ENCODE measurements at places on chromosomes 3 and 15.

DNA sequence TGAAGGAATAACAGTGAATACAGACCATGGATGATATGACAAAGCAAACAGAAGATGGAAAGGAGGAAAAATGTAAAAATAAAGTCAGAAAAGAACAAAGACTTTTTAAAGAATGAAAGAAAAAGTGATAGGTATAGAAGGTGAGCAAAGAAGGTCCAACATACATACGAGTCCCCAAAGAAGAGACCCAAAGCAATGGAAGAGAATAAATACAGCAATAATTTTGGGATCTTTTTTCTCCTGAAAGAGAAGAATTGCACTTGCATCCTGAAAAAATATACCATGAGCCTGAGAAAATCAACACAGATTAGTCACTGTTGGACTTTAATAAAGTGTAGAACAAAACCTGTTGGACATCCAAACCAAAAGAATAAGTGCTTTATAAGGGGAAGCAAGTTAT lies 85.3 kb upstream of the SLC6A1 start:
- DNase-seq: no peak

DNA sequence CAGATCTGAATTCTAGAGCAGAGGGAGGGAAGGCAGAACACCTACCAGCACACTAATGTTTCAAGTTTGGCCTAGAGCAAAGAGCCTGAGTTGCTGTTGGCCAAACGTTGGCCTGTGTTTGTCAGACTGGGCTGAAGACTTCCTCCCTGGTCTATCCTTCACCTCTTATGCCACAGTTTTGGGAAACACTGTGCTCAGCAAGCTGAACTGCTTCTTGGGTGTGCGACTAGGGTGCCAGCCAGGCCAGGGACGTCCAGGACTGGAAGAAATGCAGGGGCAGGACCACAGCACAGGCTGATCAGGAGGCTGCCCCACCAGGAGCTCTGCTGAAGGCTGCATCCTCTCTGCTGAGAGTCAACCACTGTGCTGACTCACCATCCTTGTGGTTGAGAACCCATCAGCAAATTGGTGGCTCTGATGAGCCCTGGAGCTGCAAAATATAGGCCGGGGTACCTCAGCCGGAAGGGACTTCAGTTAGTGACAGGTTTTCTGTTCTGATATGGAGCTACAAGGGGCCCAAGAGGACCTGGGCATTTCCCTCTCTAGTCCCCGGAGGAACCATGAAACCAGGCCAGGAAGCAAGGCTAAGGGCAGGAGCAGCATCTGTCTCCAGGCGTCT lies 131.6 kb upstream of the RASGRP1 start:
- DNase-seq: peak; percentile 45

DNA sequence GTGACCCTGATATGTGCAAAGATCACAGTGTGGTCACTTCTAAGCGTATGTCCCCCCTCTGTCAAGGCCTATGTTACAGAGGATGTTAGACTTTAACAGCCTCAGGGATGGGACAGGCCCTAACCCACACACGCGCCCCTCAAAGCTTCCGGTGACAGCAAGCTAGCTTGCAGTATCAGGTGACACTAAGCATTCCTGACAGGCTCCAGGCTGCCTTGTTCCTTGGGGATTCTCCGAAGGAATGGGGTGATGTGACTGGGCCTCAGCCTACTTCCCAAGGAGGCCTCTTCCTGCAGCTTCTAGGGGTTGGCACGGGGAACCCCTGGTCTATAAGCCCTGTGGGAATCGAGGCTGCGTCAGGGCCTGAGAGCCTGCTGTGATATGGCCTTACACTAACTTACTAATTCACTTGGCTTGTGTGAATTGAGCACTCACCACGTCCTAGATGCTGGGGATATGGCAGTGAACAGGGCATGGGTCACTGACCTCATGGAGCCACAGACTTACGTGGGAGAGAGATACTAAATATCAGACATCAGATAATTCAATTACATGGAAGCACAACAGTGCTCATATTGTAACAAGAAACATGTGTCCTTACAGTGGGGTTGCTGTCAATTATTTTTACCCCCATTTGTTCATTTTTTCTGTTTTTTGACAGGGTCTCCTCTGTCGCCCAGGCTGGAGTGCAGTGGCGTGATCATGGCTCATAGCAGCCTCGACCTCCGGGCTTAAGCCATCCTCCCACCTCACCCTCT lies 11.4 kb upstream of the SPTBN5 start:
- no peak for DNase-seq

GRCh38 chr3:138914870-138915502 lies 32.0 kb downstream of the FOXL2 start:
- DNase-seq: peak; percentile 13

DNA sequence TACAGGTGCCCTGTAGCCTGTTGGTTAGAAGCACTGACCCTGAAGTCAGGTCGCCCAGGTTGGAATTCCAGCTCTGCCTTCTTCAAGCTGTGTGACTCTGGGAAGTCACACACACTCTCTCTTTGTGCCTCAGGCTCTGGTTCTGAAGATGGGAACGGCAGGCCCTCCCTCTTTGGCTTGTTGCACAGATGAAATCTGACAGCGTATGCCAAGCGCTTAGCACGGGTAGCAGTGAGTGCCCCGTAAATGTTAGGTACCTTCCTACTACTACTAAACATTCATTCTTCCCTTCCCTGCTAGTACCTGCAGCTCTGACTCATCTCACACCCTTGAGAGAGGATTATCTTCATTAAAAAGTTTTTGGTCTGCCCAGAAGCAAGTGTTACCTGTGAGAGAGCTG lies 139.0 kb downstream of the PGPEP1L start:
- no peak for DNase-seq

DNA sequence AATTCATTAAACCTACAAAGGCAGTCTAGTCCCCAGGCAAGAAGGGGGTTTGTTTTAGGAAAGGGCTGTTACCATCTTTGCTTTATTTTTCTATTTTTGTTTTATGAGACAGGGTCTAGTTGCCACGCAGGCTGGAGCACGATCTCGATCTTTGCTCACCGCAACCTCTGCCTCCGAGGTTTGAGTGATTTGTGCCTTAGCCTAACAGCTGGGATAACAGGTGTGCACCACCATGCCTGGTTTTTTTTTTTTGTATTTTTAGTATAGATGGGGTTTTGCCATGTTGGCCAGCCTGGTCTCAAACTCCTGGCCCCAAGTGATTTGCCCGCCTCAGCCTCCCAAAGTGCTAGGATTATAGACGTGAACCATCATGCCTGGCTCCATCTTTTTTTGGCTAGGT lies 4.9 kb downstream of the HIGD1A start:
- no peak for DNase-seq

DNA sequence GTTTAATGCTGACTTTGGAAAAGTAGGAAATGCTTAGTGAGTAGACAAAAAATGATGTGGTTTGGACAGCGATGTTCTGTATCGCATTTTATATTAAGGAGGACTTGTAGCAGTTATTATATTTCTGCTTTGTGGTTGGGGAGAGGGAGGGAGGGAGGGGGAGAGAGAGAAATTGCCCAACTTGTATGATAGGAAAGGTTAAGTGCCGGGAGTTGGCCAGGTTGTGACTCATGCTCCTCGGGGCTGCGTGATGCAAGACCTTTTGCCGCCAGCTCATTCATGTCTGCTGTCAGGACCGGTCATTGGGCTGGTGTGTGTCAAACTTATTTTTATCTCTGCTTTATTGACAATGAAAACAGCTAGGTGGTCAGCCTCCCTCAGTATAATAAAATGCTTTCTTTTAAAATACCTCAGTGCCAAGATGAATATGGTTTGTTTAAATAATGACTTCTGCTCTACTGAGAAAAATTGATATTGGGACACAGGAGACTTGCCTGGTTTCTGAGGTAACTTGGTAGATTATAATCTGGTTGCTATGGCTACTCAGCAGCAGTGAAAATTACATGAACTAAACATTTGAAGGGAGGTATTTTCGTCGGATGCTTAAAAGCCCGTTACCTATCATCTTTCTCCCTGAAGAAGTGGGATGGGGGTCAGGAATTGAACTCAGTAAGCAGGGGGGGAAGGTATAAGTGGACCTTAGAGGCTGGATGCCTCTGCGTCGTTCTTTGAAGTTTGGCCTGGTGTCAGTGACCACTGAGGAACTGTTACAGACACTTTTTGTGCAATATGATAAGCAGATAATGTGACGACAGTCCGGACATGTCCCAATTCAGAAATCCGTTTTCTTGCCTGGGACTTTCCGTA lies 90.7 kb downstream of the FNDC3B start:
- DNase-seq: peak; percentile 87

GRCh38 chr15:27382361-27383025 lies 411.5 kb downstream of the GABRG3 start:
- DNase-seq: no peak

DNA sequence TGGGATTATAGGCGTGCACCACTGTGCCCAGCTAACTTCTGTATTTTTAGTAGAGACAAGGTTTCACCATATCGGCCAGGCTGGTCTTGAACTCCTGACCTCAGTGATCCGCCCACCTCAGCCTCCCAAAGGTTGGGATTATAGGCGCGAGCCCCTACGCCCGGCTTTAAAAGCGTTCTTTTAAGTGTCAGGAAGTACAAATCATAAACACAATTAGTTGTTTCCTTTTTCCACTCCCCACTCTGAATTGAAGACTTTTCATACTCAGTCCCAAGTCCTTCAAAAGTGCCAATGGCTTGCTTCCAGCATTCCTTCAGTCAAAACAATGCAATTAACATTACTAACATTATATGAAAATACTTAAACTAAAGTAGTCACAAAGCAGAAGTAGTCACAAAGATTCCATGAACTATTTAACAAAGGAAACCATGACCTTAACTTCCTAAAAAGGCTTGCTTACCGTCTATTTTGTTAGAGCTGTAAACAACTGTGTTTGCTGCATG lies 8.1 kb downstream of the WDR82 start:
- DNase-seq: no peak

- DNase-seq: no peak
Measured at GRCh38 chr3:126435456-126436315, 40.0 kb downstream of the ZXDC start.

DNA sequence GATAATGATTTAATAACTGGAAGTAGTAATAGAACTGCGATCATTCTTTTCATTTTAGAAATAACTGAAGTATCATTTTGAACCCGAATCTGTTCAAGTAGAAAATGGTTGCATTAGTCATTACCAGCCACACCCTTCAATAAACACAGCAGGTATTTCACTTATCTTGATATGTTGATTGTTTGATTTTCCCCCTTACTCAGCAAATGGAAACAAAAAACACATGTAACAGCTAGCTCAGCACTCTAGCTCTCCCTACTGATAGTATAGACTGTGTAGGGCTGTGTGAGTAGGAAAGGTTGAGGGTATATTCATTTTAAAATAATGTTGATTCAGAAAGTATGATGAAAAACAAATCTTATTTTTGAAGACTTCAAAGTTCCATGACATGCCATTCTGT lies 1.1 kb upstream of the GPR149 start:
- no peak for DNase-seq

- DNase-seq: peak; percentile 76
Measured at GRCh38 chr15:73697033-73697467, 12.9 kb downstream of the CD276 start.

DNA sequence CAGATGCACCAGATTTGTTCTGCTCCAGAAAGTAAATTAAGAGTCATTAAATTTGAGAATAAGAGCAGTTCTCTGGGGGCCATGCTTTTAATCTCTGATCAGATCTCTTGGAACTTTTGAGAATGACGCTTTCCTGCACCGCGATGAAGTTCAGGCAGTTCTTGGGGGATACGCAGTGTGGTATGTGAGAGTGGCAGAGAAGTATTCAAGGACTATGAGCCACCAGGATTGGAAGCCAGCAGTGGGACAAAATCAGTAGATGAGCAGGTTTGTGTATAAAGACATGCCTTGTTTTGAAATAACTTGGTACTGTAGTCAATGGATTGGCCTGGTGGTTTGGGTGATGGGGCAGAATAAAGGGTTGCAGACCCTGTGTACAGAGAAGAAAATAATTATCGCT lies 483.6 kb downstream of the ERC2 start:
- DNase-seq: no peak

DNA sequence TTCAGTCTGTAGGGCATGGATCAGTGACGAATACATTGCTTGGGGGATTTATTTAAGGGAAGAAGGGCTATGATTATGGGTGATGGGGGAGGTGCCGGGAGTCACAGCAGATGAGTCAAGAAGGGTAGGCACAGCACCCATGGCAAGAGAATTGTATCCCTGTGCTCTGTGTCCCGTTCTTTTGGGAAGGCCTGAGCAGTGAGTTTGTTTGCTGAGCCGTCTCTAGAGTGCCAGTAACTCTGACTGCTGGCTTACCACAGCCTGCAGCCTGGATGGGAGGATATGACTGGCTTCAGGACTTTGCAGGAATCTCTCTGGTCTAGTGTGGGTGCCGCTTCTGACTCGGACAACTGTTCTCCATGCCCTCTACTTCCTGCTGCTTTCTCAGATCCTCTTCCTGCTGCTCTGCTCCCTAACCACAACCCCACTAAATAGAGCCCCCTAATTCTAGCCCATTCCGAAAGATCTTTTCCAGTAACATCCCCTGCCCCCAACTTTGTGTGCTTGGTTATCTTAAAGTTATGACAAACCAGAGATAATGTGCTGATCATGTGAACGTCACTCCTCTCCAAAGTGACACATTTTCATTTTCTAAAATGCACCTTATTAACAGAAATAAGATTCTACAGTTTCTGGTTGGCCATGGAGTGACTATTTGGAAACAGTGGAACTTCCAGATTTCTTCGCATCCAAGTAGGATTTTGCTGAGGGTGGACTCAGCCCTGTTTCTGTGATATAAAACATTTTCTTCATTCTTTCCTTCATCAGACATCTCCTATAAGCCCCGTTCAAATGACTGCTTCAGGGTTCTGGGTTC lies 239.0 kb downstream of the SLCO3A1 start:
- DNase-seq: no peak

- no peak for DNase-seq
Measured at GRCh38 chr15:37223089-37223488, 122.7 kb upstream of the MEIS2 start.

DNA sequence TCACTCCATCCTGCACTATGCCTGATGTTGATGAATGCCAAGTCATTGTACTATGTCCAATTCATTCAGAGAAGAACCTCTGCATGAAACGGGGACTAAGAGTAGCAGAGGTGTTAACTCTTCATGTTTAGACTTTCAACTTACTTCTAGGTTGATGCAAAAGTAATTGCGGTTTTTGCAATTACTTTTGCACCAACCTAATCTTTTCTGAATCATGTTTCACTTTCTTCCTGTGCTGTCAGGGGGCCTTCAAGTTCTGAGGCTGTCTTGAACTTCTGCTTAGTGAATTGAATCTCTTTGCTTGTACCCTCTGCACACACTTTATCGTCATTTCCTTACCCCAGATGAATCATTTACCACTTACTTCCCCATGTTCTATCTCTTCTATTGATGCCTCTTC lies 636.2 kb downstream of the NAALADL2 start:
- DNase-seq: no peak

GRCh38 chr3:43870120-43870519 lies 179.4 kb downstream of the ABHD5 start:
- DNase-seq: no peak

- DNase-seq: no peak
Measured at GRCh38 chr3:156720826-156721225, 46.4 kb downstream of the TIPARP start.
